ENCODE measurements at places on chromosomes 2 and 18.

DNA sequence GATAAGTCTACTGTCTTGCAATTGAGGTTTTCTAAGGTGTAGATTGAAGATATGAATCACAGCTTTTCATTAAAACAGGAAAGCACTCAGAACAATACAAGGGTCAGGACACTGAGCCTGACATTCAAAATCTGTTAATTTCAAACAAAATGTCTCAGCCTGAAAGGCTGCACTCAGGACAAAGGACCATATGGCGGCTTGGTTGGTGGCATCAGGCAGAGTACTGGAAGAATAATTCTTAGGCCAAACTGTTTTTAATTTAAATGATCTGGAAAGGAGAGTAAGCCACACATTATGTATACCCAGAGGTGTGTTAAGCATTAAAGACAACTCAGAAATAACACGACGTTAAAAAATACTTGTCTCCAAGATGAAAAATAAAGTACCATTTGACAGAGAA, 85.9 kb downstream of the SKA1 start:
- DNase-seq, result no peak

- no peak for DNase-seq
Observed at GRCh38 chr2:177905640-177906039, 166.9 kb downstream of the PDE11A start.

DNA sequence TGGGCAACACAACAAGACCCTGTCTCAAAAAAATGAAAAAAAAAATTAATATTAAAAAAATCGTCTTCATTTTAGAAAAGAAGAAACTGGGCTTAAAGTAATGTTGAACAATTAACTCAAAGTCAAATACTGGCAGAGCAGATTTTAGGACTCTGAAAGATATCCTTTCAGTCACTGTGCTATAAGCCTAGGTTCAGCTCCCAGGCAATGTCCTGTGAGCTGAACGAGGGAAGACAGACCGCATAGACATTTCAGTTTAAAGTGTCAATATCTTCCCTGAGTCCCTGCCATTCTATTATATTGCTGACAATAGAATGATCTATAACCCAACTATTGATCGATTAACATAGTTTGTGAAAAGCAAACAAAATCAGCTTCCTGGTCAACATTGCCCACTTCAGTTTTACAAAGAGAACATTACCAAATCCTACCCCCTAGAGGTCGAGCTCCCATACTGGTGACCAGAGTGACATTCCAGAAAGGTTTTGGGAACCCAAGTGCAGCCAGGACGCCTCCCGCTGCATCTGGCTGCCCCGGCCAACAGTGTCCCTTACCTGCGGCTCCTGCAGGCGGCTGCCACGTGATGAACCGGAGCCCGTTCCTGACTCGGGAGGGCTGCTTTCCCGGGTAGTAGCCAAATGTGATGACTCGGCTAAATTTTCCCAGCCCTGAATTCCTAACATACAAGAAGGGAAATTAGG, 639 bp downstream of the MRO start:
- DNase-seq, result no peak

DNA sequence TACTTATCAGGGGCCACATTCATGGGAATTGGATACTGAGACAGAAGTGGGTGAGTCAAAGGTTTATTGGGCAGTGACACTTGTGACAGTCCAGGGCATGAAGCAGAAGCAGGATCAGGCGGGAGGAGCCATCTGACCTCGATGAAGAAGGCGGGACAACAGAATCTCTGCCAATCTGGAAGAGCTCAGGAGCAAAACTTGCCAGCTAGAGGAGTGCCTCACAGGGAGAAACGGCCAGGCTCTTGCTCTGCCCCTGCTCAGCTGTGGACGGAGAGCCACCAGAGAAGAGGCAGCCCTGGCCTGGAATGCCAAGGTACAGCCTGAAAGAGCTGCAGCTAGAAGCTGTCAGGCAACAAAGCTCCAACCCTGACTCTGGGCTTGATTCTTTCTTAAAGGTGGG, 16.9 kb downstream of the DAW1 start:
- no peak for DNase-seq

DNA sequence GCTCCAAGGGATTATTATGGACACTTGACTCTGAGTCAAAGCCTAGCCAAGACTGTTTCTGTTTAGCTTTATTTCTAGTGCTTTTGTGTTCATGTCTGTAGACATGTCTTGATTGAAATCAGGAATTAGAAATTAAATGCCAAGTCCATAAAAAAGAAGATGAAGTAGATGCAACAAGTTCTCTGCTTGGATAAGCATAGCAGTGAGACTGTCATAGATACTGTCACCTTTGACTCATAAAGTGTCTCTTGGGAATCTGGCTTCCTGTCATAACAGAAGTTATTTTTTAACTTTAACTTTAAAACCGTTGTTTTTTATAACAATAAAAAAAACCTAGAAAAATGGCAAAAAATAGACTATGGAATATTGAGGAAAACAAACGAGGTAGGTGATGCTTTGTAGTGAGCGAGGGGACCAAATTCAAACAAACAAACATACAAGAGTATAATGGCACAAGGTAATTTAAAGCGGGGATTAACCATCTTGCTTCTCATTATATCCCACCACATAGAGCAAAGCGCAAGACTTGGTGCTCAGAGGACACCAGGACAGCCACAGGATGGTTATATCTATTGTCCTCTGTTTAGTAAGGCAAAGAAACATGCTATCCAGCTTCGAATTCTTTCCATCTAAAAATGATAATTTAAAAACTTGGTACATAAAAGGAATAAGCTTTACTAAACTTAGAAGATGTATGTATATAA, 64.6 kb downstream of the CD226 start:
- no peak for DNase-seq
